ENCODE measurements at places on chromosomes 6 and 20. TPM values are rescaled to one million over a fixed set of nuclear protein-coding genes. Genes with fewer than 3 reads are reported as not detected.

DNA sequence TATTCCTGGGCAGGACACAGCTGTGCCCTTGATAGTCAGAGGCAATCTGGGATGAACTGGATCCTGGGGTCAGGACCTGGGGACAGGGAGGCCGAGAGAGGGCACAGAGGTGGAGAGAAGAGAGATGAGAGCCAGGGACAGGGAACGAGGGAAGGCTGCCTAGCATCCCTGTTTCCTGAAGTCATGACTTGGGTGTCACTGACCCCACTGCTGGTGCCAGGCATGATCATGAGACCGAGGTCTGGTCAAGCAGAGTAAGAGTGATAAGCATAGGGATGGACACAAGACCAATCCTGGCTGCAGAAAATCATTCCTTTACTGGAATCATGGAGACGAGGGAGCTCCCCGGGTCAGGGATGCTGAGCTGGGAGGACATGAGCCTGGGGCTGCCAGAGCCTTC, 36.1 kb downstream of the FAM110A start:
- DNase-seq = no peak

- DNase-seq = peak; percentile 72
These were observed 268.4 kb downstream of the ADGRG6 start for GRCh38 chr6:142570221-142570671.

DNA sequence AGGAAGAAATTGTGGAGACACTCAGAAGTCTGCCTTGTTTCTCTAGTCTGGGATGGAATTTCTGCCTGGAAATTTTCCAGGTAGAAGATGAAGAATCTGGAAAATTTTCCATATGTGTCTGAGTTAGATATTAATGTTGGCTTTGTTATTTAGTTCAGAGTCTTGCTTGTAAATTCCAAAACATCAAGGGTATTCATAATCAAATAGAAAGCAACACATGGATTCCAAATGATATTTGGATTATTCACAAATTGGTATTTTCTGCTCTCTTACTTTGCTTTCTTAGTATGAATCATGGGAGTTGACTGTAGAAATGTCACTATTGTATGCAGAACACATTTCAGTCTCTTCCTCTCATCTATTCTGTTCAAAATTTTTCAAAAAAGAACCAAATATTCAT, 116.0 kb downstream of the GRIK2 start:
- no peak for DNase-seq

- no peak for DNase-seq
These were observed 68.2 kb downstream of the TBC1D7 start for GRCh38 chr6:13260101-13260598.

- no peak for DNase-seq
These were observed 103.8 kb downstream of the RNASET2 start for GRCh38 chr6:166852451-166852975.

GRCh38 chr20:48006036-48006833, 221.0 kb upstream of the SULF2 start:
- DNase-seq = no peak

- DNase-seq = no peak
These were observed 311.9 kb upstream of the EPHA7 start for GRCh38 chr6:93731306-93731705.

GRCh38 chr6:136250686-136251008, 536 bp upstream of the MTFR2 start:
- DNase-seq = no peak

- no peak for DNase-seq
These were observed 66.0 kb upstream of the VSTM2L start for GRCh38 chr20:37836926-37837325.

GRCh38 chr6:82616386-82617028, 252.9 kb downstream of the TPBG start:
- no peak for DNase-seq

DNA sequence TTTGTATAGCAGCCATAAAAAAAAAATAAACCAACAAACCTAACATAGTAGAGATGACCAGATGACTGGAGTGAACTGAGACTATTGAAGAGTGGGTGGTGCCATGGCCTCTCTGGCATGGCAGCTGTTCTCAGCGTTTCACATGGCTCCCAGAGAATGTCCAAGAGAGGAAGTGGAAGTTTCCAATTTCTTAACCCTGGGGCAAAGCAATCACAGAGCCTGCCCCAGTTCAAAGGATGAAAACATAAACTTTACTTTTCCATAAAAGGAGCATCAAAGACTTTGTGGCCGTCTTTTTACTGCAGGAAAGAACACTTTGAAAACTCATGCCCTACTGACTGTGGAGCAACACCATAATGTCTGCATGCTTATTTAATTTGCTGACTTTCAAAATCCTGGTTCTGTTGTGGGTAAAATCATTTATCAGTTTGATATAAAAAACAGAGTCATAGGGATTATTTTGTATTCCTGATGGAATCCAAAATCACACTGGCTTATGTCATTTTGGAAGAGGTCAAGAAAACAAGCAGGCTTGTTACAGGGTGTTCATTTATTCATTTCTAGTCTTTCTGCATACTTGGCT, 165.4 kb downstream of the SLC35B3 start:
- no peak for DNase-seq

DNA sequence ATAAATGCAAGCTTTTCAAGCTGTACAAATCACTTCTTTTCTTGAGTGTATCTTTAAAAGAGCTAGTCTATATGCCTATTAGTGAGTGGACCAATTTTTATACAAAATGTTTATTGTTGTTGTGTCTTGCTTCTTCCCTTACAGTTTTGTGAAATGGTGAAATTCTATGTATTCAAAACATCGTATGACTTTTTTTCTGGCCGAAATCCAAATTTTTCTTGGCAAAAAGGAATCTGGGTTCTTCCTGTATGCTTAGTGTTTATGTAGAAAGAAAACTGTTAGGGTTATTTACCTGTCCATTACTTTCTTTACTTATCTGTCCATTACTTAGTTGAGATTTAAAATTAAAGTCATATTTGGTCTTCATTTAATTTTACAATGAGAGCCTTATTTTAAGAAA, 153.9 kb downstream of the MMS22L start:
- no peak for DNase-seq

DNA sequence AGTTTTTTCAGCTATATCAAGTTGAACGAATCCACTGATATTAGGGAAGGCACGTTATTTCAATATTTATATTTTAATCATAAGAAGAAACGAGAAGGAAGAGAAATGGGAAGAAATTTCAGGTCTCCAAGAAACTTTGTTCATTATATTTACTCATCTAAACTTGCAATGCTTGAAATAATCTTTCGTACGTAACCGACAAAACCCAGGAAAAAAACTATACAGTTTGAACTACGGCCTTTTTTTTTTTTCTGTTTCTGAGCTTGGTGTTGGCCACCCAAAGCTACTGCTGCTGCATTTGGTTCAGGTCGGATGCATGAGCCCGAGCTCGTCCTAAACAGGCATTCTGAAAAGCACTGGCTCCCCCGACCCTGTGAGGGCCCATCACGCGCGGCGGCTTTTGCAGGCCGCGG, 548 bp downstream of the PERP start:
- DNase-seq = no peak

DNA sequence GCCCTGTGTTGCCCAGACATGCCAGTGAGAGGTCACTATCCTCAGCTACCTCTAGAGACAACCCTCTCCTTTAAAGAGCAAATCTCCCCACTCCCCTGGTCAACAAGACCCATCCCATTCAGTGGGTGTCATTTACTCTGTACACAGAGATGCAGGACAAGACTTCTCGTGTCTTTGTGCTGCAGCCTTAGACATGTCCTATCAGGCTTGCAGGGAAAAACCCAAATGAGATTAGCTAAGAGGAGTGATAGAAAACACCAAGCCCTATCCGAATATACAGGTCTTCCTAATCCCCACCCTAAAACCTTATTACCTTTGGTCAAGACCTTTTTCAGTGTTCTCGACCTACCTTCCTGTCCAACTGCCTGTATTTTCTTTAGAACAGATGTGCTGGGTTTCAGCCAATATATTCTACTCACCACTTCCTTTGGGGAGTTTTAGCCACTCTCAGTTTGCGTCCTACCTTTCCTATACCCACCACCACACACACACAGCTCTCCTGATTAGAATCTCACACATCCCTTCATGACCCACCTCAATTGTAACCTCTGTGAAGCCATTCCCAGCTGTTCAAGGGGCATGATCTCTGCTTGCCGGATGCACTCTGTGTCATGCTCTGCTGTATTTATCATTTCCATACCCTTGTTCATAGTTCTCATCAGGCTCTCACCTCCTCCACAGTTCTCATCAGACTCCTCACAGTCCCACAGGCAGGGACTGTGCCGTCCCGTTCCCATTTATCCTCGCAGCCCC, 39.7 kb downstream of the TRAM2 start:
- DNase-seq = no peak

- no peak for DNase-seq
These were observed 67.2 kb downstream of the TCP11 start for GRCh38 chr6:35073766-35074471.

- DNase-seq = no peak
These were observed 76.7 kb downstream of the DACT2 start for GRCh38 chr6:168242940-168243225.

GRCh38 chr6:137218473-137218916, 690 bp downstream of the IFNGR1 start:
- peak; percentile 31 for DNase-seq

DNA sequence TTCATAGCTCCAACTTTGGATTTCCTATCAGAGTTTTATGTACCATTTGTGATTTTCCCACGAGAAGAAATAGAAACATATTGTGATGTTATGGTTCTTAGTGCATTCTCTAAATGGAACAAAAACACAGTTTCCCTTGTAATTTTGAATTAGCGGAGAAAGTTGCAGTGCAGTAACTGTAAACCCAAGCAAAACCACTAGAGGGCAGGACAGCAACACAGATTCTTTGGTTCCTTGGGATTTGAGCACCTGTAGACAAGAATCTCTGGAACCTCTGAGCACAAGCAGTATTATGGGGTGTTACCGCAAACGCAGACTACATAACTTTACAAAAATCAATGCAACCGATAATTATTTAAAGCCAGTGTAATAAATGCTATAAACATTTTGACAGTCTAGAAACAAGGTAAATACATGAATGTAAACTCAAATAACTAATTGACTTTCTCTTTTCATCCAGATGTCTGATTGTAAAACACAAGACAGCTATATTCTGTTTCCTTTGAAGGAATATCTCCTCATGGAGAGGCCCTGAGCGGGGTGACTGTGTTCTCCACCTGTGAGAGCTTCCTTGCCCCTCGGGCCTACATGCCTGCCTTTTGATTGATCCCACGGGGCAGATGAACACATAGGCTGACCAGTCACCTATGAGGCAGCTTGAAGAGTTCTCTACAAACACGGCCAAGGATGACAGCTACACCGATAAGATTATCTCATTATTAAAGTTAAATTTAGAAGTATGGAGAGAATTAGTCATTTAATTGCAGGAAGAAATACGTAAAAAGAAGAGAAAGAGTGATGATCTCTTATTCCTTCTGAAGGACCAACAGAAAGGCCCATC, 67.5 kb upstream of the COL21A1 start:
- no peak for DNase-seq

DNA sequence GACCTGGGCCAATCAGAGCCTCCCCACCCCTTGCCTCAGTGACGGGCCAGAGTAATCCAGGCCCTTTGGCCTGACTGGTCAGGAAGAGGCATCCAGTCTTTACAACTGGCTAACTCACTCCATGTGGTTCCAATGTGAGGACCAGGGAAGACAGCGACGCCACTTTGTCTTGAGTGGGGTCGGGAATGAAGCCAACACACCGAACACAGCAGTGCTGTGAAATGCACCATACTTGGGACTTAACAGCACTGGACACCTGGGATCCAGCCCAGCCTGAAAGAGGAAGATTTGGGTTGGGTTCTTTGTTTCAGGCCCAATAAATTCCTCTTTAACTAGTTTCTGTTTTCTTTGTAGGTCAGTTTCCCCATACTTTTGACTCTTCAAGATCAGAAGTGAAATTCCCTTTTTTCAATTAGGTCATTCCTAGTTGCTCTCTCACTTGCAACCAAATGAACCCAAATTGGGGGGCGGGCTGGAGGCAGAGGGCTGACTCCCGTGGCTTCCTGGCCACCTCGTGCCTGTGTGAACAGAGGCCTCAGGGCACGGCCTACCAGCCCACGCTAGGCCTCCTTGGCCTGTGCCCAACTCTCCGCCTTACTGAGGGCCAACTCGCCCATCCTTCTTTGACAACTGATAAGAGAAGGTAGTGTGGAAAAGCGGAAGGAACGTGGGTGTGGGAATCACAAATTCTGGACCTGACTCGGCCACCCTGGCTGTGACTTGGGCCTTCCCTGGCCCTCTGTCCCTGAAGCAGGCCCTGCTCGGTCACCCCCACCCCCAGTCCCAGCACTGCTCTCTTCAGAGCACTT, 17.1 kb downstream of the SULF2 start:
- DNase-seq = no peak

- no peak for DNase-seq
These were observed 2.7 kb downstream of the KIAA0408 start for GRCh38 chr6:127456465-127456864.

LRRC1 gene
- 23.0 TPM for total RNA-seq

MAS1 gene
- total RNA-seq = not detected

PTK7 gene
- total RNA-seq = 110 TPM

FAXC gene
- total RNA-seq = 3.3 TPM

PTCRA gene
- total RNA-seq = not detected

PREP gene
- total RNA-seq = 36.7 TPM

Measured in PC-9 (cell line).